ENCODE measurements at places on chromosomes 4 and X.

GRCh38 chr4:64559571-64559970, 150.3 kb upstream of the TECRL start:
- no peak for DNase-seq

DNA sequence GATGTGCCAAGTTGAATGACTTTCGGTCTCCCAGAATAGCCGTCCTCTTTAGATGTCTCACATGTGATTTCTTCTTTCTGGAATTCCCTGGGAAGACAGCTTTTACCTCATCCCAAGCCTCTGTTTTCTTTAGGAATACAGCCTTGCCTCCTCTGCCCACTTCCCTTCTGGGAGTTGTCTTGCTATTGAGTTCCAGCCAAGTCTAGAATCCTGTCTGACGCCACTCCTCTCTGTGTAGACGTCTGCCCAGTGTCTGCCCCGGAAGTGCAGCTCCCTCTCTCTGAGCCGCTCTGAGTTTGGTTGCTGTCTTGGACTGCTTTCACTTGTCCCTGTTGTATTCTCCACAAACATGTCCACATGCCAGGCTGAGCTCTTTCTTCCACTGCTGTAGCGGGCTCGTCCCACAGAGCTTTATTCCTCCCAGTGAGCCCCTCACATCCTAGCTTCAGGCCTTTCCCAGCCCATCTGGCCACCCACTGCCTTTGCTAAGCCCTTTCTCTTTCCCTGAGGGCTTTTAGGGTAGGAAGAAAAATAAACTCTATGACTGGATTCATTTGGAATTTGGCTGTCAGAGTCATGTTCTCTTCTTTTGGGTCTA, 9.0 kb upstream of the IGFBP7 start:
- peak; percentile 83 for DNase-seq

- no peak for DNase-seq
These were observed 72.7 kb downstream of the AFF2 start for GRCh38 chrX:148573119-148573518.

DNA sequence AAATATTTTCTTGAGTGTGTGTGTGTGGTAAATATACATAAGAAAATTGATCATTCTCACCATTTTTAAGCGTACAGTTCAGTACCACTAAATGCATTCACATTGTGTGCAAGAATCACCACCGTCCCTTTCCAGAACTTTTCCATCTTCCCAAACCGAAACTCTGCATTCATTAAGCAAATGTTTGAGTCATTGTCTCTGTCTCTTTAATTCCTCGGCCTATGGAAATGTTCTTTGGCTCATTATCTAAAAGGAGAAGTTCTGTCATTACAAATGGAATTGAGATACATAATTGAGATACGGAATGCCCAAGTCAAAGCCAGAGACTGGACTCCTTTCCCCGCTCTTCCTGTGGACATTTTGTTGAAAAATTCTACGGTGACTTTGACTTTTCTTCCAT, 168.9 kb downstream of the DCLK2 start:
- DNase-seq = no peak

- DNase-seq = no peak
These were observed 331.6 kb downstream of the UNC5C start for GRCh38 chr4:95217197-95217596.

DNA sequence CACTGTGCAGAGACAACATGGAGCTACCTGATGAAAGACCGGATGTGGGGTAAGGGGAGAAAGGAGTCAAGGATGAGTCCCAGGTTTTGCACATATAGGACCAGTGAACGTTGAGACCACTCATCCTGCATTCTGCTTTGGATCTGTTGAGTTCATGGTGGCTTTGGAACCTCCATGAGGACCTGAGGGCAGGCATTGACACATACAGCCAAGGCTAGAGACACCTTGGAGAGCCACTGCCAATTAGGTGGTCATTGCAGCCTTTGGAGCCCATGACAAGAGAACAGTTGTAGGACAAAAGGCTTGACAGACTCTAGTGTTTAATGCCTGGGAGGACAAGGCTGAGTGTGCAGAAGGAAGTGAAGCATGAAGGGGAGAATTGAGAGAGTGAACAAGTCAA, 87.9 kb downstream of the STK32B start:
- no peak for DNase-seq

GRCh38 chr4:180028682-180029081, 2214.5 kb upstream of the TENM3 start:
- DNase-seq = no peak

DNA sequence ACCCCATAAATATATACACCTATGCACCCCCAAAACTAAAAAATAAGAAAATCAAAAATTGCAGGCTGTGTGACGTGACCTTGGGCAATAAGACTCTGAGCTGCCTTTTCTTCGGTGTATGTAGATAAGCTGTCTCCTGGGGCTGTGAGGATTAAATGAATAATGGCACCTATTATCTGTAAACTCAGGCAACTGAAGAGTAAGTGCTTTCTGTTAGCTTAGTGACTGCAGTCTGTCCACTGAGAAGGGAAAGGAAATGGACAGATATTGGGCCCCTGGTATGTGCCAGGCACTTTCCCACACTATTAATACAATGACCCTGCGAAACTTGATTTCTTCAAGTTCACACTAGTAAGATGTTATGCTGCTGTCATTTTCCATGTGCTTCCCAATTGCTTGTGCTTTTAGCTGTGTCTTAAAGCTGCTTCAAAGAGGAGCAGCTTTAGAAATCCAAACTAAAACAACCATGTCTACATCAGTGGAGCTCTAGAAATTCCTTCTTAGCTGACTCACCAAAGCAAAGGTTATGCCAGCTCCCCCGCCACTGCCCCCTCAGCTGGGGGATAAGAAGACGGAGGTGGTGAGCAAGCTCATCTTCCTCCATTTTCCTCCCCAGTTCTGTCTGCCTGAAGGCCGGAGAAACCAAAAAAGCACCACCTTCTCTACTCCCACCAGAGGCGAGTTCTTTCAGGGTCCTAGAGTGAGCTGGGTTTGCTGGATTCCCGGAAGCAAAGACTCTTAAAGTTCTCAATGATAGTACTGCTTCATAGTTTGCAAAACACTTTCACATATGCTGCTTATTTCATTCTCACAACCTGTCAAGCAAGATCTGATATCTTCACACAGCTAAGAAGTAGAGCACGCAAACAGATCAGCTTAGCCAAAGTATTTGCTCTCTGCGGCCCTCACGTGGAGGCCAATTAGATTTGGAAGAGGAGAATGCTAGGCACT, 8.8 kb upstream of the DGAT2L6 start:
- no peak for DNase-seq

DNA sequence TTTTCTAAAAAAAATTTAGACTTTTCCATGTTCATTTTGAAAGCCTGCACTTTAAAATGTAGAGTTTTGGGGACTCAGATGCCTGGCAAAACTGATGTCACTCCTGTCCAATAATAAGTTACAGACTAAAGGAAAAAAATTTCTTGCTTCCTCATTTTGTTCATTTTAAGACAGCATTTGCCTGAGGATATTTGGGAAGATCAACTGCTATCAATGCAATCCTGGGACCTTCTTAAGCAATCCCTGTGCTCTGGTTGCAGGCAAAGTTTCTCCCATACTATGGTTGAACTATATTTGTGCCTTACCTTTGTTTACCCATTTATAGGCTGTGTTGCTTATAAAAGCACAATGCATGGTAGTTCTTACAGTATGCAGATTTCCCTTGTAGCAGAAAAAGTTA, 280.4 kb downstream of the CFAP47 start:
- DNase-seq = no peak

DNA sequence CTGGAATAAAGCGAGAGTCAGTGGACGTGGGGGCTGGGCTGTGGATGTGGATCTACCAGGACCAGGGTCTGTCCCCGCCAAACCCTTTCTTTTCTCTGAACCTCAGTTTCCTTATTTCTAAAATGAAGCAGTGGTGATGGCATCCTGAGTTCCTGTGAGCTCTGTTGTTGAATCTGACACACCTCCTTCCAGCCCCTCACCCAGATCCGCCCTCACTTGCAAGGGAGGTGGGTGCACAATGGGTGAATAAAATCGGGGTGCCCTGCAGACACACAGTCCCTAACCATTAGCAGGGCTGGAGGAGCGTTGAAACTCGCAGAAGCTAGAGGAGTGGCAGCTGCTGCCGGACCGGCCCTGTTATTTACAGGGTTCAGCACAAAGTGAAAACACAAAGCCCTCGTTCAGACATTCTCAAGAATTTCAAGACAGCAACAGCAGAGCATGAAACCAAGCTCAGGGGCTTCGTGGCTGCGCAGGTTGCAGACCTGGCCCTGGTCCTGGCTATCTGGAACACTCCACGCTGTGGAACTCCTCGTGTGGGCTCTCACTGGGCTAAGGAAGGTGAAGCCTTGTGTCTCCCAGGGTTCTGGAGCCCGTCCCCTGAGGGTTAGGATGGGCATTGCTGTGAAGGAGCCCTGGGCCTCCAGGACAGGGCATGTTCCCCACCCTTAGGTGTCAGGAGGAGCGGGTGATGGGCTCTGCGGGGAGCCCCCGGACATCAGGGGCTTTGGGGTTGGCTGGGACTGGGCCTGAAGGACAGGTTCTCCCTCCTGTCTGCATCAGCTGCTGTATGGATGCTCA, 42.9 kb downstream of the PSAPL1 start:
- no peak for DNase-seq

DNA sequence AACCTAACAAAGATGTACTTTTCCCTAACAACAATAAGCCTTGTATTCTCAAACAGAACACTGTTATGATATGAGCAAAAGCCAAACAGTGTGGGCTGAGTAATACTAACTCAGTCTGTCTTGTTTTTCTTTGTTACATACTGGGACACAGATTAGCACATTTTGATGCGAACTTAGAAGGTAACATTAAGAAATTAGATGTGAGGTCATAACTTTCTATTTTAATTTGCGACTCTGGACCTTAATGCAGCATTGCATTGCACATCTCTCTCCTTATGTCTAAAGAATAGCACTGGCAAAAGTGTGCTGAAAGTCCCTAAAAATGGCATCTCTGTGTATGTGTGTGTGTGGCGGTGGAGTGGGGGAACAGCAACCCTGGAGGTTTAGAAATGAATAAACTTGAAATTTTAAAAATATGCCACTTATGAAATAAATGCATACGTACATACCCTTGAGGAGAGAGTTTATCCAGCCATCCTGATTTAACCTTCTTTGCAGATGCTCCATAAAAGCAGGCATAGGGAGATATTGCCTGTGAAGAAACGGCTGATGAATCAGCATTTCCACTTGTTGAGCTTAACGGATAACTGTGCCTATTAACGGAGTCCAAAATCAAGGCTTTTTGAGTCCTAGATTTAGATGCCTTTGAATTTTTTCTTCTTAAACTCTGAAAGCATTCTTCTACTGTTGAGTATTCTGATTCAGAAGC, 34.2 kb downstream of the ARAP2 start:
- no peak for DNase-seq

DNA sequence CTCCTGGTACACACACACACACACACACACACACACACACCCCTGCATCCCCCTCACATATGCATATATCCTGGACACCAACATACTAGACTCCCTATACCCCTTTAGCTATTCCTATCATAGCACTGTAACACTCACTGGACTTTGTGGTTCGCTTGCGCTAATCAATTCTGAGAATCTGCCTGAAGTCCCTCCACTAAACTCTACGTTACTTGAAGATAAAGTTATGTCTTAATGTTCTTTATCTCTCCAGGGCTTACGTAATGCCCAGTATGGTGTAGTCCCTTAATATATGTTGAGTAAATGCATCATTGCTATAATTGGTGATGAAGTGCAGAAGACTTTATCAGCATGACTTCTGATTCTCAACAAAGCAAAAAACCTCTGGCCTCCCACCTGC, 32.3 kb downstream of the PTCHD1 start:
- no peak for DNase-seq

- DNase-seq = no peak
These were observed 85.3 kb downstream of the GATB start for GRCh38 chr4:151675411-151675971.

GRCh38 chr4:101807351-101807750, 16.8 kb downstream of the BANK1 start:
- no peak for DNase-seq

GRCh38 chr4:54695788-54696187, 38.0 kb downstream of the KIT start:
- no peak for DNase-seq

GRCh38 chrX:5324546-5324945, 904.1 kb downstream of the NLGN4X start:
- DNase-seq = no peak

DNA sequence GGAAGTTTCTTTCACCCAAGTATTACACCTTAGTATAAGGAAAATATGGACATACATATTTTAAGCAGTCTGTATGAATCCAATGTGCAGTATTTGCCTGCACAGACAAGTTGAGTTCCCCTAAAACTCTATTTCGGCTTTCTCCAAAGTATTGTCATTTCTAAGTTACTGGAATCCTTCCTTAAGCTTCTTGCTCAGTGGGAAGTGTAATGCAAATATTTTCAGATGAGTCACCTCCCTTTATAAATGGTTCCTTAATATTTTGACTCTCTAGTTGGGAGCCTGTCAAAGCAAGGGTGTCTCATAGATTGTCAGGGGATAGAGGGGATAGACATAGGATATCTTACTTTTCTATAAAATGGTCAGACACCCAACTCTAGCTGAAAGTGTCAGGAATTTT, 178.6 kb downstream of the NAA11 start:
- no peak for DNase-seq

DNA sequence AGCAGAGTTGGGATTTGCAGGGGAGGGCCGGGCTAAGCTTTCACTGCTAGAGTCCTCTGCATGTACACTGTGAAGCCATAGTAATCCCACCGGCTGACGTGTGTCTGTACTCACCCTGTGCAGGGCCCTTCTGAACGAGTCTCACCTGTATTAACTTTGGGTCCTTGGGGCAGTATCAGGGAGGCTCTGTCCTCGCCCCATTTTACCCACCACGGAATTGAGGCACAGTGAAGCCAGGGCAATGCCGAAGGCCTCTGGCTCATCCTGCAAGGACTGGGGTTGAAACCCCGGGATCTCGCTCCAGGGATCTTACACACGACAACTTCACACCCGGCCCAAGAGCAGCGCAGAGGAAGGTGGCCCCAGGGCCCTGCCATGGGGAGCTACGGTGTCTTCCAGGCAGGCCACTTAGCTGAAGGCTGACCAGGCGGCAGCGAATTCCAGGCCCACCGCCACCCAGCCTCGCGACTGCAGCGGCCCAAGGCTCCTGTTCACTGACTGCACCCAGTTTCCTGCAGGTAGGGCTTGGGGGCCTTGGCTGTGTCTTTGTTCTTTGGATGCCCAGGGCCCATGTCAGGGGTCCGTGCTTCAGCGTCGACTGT, 75.5 kb upstream of the ADRA2C start:
- DNase-seq = peak; percentile 36

- no peak for DNase-seq
These were observed at the start of gene SMIM10L2A for GRCh38 chrX:135421932-135422809. TSS of gene SMIM10L2A (plus strand) at chrX:135421944. CDS start at chrX:135422132, 188 bp downstream.

DNA sequence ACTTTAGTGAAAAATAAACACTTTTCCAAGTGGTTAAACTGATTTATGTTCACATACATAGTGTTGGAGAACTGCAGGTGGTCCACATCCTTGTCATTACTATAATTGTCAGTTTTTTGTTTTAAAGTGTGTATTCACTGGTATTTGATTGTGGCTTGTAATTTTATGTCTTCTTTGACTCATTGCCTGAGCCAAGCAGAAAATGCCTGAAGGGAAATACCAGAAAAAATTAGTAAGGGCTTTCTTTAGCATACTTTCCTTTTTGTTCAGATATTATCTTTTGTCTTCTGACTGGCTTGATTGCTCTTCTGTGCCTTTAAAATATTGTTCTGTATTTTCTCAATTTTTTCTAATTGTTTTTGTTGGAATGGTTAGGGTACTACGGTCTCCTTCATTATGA, 981.3 kb downstream of the C4orf33 start:
- no peak for DNase-seq

GRCh38 chrX:5771441-5771840, 457.2 kb downstream of the NLGN4X start:
- DNase-seq = no peak

Data from suprapubic skin (tissue), 4 donors.